ENCODE measurements at places on chromosomes 13 and 19.

DNA sequence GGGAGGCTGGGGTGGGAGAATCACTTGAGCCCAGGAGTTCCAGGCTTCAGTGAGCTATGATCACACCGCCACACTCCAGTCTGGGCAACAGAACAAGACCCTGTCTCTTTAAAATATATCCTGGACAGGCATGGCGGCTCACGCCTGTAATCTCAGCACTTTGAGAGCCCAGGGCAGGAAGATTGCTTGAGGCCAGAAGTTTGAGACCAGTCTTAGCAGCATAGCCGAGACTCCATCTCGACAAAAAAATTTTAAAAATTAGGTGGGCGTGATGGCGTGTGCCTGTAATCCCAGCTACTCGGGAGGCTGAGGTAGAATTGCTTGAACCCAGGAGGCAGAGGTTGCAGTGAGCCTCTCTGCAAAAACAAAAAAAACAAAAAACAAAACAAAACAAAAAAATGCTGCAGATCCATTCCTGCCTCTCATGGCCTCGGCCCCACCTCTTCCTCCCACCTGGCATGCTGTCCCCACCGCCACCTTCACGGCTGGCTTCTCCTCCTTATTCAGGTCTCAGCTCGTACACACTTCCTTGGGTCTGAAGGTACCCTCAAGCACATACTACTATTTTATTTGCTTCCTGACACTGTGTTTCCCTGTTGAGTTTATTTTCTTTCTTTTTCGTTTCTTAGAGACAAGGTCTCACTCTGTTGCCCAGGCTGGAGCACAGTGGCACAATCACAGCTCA lies 5.3 kb downstream of the RFX1 start:
- DNase-seq = no peak

GRCh38 chr19:16676101-16676798 lies 15.3 kb downstream of the TMEM38A start:
- no peak for DNase-seq

GRCh38 chr19:478236-478903 lies 17.5 kb upstream of the SHC2 start:
- no peak for DNase-seq

DNA sequence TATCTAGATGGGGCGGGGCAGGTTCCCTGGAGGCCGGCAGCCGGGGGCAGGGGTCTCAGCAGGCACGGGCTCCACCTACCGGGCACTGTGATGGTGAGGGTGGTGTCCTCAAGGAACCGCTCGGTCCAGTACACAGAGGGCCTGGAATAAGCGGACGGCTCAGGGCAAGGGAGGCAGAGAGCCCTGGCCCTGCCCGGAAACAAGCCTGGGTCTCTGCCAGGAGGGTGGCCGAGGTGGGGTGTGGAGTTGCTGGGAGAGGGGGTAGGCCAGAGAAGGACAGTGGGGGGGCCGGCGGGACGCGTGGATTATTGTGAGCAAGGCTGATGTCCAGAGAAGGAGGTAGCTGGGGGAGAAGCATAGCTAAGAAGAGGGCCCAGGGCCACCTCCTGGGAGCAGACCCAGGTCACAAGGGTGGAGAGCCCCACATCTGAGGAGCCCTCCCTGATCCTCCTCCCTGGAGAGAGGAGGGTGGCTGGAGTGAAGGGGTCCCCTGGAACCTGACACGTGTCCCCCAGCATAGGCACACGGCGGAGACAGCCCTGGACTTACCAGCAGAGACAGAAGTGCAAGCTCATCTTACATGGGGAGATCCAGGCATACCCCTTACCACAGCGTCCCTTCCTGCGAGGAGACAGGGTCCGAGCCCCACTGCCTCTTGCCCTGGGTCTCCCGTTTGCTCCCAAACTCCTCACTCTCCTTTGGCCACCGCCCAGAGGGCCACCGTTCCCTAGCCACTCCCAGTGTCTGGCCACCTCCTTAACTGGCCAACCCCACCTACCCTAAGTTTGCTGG lies 29.0 kb upstream of the MIER2 start:
- DNase-seq = no peak

- DNase-seq = peak; percentile 14
Measured at GRCh38 chr19:51514866-51515481, 13.4 kb upstream of the SIGLEC12 start.

- DNase-seq = no peak
Measured at GRCh38 chr13:33076001-33076992, 60.1 kb downstream of the KL start.

- no peak for DNase-seq
Measured at GRCh38 chr19:10712754-10713153, 5.1 kb upstream of the DNM2 start.

GRCh38 chr19:45615795-45616703 lies 14.0 kb upstream of the GPR4 start:
- DNase-seq = peak; percentile 50

All from non-pigmented ciliary epithelial cell (primary cell).